ENCODE measurements at places on chromosomes 16 and 17.
A peak's percentile ranks its signal among the peaks of the same experiment; 100 is the strongest.

GRCh38 chr17:32609085-32609484 is 122.3 kb downstream of the CDK5R1 start:
- DNase-seq: no peak

DNA sequence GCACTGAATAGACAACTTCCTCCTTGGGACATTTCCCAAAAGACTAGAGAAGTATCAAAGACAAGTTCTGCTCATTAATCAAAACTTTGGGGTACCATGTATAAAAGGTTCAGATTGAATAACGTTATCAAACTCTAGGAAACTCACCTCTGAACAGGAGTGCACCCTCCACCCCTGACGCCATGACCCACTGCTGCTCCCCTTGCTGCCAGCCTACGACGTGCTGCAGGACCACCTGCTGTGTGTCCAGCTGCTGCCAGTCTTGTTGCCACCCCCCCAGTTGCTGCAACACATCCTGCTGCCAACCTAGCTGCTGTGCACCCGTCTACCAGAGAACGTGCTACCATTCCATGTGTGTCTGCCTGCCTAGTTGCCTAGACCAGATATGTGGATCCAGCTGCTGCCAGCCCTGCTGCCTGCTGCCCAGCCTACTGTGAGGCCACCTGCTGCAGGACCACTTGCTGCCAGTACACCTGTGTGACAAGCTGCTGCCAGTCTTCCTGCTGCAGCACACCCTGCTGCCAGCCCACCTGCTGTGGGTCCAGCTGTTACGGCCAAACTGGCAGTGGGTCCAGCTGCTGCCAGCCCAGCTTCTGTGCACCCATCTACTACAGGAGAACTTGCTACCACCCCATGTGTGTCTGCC is 13.8 kb upstream of the KRTAP9-2 start:
- DNase-seq: no peak

GRCh38 chr16:82013139-82013538 is 1.9 kb upstream of the SDR42E1 start:
- no peak for DNase-seq

- DNase-seq: no peak
These were observed 161.9 kb downstream of the WSCD1 start for GRCh38 chr17:6231886-6232731.

GRCh38 chr17:630801-631200 is 83.8 kb downstream of the VPS53 start:
- no peak for DNase-seq

DNA sequence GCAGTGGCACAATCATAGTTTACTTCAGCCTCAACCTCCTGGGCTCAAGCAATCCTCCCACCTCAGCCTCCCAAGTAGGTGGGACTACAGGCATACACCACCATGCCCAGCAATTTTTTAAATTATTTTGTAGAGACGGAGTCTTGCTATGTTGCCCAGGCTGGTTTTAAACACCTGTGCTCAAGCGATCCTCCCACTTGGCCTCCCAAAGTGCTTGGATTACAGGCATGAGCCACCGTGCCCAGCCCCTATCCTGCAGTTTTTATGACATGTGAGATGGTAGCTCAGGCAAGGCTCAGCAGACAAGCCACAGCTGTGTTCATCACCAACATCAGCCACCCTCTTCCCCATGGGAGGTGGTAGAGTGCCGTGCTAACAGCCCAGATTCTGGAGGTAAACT is 46.2 kb upstream of the TNRC6A start:
- DNase-seq: no peak

GRCh38 chr17:58576679-58577367 is 62.4 kb upstream of the MTMR4 start:
- no peak for DNase-seq

GRCh38 chr17:80463784-80464400 is 12.5 kb downstream of the NPTX1 start:
- no peak for DNase-seq

DNA sequence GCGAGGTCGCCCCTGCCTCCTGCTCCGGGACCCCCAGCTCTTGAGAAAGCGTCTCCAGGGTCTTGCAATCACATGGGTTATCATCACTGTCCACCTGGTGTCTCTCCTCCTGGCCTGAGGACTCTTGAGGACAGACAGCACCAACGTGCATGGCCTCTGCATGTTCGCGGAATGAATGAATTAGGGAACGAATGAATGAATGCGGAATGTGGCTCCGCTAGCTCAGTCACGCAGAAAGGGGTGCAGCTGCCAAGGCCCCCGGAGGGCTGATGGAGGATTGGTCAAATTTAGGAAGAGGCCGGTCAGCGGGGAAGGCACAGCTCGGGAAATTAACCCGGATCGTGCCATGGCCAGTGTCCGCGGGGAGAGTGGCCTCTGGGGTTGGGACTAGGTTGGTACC is 3.3 kb downstream of the FBXL16 start:
- DNase-seq: no peak

- no peak for DNase-seq
These were observed 22.6 kb downstream of the TBX2 start for GRCh38 chr17:61422116-61422799.

DNA sequence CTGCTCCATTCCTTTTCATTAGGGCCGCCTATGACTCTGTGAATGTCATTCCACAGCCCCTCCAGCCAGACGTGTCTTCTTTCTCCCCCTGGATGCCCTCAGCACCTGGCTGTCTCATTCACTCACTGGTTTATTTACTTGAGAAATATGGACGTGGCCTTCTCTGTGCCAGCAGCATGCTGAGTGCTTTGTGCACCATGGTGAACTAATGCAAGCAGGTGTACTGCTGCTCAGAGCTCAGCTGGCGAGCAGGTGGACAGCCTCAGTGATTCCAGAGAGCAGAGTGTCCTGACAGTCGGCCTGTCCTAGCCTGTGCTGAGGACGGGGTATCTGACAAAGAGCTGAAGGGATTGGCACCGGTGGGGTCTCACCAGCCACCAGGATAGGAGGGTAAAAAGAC is 96.7 kb downstream of the GNAO1 start:
- no peak for DNase-seq

GRCh38 chr16:30585022-30585399 is 486 bp downstream of the ZNF785 start:
- DNase-seq: no peak

DNA sequence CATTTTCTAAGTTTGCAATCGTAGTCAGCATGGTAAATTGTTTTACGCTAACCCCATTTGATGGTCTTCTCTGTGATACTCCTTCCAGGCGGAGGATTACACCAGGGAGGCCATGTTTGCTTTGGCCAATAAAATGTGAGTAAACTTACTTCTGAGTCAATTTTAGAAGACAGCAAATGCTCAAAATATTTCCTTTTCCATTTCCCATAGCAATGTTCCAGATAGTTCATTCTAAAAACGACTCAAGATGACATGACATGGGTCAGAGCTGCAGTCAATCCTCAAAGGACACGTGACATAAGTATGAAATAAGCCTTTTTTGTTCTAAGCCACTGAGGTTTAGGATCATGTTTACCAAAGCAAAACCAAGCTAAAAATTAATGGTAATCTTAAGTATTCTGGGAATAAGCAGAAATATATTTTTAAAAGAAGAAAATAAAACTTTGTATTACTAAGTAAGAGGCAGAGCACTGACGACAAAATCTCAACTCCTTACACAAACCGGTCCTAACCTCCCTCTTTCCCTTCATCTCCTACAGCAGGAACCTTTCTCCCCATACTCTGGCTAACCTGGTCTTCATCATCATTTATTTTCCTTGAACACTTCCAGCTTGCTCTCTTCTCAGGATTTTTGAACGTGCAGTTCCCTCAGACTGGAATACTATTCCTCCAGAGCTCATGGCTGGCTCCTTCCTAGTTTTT is 266.2 kb downstream of the CEP112 start:
- no peak for DNase-seq

DNA sequence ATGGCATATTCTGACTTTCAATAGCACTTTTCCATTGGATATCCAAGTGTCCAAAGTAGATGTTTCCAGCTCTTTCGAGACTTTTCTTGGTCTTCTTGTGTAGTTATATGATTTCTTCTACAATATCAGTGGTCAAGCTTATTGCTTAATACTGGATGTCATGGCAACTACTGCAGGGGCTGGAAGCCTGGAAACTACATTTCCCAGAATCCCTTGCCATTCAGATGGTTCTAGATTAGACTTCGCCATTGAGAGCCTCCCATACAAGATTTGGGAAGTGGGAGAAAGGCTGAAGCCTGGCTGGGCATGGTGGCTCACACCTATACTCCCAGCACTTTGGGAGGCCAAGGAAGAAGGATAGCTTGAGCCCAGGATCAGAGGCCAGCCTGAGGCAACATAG is 153.6 kb downstream of the C16orf95 start:
- no peak for DNase-seq

DNA sequence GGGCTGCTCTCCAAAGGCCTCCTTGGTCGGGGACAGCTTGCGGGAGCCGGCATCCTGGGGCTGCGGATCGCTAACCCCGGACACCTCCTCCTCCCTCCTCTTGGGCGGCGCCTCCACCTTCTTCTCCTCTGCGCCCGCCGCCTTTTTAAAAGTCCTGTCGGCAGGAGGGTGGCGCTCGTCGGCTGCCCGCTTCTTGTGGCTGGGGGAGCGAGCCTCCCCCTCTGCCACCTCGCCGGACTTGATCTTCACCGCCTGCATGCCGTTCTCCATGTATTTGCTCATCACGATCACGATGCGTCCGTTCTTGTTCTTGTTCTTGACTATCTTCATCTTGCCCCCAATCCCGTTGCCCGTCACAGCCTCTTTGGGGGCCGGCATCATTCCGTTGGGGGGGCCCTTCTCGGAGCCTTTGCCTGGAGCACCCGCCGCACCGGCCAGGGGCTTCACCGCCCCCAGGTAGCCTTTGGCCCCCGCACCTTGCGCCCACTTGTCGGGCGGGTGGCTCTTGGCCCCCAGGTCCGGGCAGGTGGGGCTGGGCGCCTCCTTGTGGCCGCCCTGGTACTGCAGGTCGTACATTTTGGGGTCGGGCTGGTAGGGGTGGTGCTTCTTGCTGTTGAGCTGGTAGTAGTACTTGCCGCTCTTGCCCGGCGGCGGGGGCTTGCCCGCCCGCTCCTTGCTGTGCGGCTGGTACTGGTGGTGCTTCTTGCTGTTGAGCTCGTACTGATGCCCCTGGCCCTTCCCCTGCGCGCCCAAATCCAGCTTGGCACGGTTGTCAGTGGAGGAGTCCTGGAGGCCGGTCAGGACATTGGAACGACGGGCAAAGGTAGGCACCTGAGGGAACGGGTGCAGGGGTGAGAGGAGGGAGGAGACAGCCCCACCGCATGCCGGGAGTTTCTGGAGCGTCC is 4.4 kb downstream of the CBX4 start:
- DNase-seq: no peak

- DNase-seq: peak; percentile 48
These were observed 590 bp downstream of the TMEM219 start for GRCh38 chr16:29962344-29962994.

- peak; percentile 84 for DNase-seq
These were observed 23.3 kb downstream of the SLC38A7 start for GRCh38 chr16:58661199-58661830.

- DNase-seq: no peak
These were observed 146.6 kb downstream of the IRF8 start for GRCh38 chr16:86045591-86045971.

GRCh38 chr17:78411241-78411857 is 32.9 kb downstream of the PGS1 start:
- no peak for DNase-seq

GRCh38 chr16:82082543-82083244 is 47.6 kb downstream of the HSD17B2 start:
- DNase-seq: no peak

GRCh38 chr16:71627731-71628181 is 1.8 kb downstream of the MARVELD3 start:
- no peak for DNase-seq

DNA sequence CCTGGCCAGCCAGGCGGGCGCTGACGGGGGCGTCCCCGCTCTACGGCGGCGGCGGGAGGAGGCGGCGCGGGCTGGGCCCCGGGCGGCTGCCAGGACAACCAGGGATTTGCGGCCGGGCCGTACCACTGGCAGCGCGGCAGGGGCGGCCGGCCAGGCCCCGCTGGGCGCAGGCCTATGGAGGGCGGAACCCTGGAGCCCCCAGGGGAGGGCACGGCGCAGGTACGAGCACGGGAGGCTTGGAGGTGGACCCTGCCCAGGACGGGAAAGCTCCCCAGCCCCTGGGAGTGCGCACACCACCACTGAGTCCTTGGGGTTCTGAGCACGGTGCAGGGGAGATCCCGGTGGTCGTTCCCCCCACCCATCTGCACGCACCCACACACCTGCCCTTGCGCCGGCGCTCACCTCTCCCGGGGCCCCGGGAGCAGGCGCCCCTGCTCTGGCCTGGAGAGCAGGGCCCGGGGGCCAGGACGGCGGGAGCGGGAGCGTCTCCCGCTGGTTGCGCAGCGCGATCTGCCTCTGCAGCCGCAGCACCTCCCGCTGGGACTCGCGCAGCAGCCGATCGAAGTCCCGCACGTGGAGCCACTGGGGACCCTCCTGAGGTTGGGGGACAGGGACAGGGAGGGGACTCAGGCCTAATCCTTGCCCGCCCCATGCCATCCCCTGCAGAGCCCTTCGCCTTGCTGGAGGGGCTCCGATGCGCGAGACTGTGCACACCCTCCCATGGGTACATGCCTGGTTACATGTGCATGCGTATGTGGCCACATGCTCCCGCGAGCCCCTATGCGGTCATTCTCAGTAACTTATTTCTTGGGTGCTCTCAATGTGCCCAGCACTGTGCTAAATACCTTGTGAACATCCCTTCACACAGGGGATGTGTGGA is 3.9 kb downstream of the TSPOAP1 start:
- peak; percentile 24 for DNase-seq

DNA sequence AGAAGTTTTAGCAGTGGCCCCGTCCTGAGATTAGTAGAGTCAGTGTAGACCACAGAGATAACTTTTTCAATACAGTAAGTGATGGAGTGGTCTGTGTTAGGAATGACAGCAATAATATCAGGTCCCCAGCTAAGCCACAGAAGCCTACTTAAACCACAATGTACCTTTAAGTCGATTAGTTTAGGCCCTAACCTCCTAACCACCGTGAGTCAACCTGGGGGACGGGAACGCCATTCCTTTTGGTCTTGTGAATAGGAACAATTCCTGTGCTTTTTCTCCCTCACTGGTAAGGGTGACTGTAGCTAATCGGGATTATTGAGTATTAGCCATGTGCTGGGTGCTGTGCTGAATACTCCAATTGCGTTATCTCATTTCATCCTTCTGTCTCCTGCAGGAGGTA is 14.0 kb downstream of the YPEL2 start:
- DNase-seq: no peak

GRCh38 chr16:66039793-66040192 is 326.7 kb upstream of the CDH5 start:
- DNase-seq: no peak

- DNase-seq: peak; percentile 14
These were observed 56.9 kb downstream of the NOS2 start for GRCh38 chr17:27743281-27743885.

GRCh38 chr16:85145734-85146531 is 33.7 kb upstream of the CIBAR2 start:
- DNase-seq: peak; percentile 28

DNA sequence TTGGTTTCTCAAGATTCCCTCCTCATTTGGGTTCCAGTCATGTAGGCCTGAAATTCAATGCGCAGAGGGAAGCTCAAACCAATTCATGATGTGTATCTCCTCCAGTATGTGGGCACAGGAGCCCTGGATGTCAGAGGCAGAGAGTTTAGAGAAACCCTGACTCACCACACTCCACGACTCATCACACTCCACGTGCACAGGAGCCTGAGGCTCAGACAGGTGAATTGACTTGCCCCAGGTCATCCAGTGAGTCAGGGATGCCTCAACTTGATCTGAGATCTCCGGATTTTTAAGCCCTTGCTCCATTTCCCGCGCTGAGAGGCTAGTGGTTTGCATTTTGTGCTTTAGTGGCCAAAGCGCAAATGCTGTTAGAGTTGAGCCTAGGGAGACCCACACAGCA is 183.9 kb downstream of the HAPSTR1 start:
- no peak for DNase-seq
